Large intestine (tissue), 12 donors: ENCODE measurements at places on chromosomes 16 and 17. TPM values are rescaled to one million over a fixed set of nuclear protein-coding genes. Genes with fewer than 3 reads are reported as not detected.

- DNase-seq: no peak
These were observed 78.9 kb downstream of the CMIP start for GRCh38 chr16:81523387-81524115.

DNA sequence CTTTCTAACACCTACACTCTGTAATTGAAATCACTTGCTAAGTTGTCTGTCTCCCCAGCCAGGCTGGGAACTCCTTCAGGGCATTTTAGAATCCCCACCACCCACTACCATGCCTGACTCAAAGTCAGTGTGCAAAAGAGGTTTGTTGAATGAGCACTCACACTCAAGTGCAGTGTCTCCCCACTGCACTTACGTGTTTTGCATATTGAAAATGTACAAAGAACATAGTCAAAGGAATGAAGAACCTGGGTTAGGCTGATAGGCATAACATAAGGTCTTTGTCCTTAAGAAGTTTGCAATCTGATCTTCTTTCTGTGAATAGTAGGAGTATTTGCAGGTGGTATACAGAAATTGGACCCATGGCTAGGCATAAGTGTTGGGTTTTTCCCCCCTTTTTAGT is 33.8 kb upstream of the DDX52 start:
- no peak for DNase-seq

GRCh38 chr16:84085773-84086172 is 31.0 kb downstream of the MBTPS1 start:
- DNase-seq: no peak

DNA sequence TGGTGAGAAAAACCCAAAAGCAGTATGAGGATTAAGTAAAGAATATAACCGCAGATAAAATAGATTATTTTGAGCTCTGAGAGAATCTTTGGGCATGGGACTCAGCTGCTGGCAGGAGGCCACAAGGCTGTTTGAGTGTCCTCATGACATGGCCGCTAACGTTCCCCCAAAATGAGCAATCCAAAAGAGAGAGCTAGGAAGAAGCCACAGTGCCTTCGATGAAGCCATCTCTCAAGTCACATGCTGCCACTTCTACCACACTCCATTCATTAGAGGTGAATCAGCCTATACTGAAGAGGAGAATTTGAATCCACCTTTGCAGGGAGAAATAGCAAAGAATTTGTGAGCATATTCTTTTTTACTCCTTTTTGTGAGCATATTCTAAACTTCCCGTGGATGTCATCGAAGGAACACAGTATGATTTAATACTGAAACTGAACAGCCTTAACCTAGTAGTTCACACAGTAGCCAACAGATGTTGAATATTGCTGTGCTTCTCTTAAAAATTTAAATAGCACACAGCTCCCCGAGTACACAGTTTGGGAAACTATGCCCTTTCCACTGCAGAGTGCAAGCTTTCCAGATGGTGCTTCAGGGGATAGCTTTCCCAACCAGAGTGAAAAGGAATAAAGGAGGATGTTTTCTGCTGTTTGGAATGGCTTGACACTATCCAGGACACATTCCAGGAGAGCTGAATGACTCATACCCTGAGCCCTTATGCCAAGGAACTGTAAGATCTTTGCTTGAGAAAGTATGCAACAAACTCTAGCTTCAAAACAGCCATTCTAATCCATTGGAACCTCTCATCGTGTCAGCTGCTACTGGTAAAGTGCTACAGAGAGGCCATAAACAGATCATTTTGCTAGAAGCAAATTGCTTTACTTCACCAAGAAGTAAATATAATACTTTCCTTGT is 33.9 kb downstream of the ANKFY1 start:
- DNase-seq: peak; percentile 37

DNA sequence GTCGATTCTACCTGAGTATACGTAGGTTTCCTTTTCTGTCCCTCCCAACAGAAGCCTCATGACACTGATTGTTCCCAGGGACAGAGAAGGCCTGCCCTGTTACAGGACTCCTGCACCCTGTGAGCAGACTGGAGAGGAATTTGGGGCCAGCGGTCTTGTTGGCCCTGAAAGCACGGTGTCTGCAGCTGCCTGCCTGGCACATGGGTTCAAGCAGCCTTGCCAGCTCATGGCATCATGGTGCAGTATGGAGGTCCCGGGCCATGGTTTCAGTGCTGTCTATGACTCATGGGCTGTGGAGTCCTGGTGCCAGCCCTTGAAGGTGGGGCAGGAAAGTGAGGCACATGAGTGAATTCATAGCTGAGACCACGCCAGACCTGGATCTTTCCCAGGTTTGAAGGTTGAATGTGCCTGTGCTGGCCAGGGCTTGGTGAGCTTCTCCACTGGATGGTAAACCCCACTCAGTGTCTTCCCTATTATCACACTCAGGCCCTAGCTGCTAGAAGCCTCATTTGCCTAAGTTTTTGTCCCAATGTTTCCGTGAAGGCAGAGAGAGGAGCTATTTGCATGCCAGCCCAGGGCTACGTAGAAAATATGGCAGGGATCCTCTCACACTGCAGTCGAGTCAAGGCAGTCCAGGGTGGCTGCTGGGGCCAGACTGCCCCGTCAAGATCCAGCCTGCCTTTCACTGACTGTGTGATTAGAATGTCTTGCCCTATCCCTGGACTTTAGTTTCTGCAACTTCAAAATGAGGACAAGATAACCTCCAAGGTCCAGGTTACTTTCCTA is 277.2 kb upstream of the CCL2 start:
- no peak for DNase-seq

GRCh38 chr16:85553436-85554113 is 59.5 kb upstream of the GSE1 start:
- peak; percentile 60 for DNase-seq

DNA sequence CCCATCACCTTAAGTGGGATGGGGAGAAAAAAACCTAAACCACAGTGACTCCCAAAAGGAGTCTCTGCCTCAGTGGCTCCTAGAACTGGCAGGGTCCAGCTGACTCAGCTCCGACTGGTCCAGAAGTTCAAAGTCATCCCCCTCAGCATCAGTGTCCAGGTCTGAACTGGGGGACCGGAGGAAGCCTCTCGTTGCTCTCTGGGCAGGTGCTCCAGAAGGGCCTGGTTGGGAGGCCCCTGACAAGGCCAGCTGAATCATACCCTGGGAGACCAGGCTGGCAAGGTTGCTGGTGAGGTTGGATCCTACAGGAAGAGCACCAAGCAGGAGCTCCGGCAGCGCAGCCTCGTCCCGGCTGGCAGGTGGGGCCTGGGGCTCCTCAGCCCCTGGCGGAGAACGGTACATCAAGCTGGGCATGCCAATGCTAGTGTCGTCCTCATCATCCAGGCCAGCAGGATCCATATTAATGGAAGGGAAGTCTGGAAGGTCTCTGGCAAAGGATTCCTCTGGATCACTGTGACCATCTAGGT is 4.3 kb upstream of the PSMC3IP start:
- no peak for DNase-seq

GRCh38 chr16:64626776-64627175 is 495.1 kb downstream of the CDH11 start:
- no peak for DNase-seq

- peak; percentile 63 for DNase-seq
These were observed 23.2 kb downstream of the MAP3K14 start for GRCh38 chr17:45293413-45294211.

DNA sequence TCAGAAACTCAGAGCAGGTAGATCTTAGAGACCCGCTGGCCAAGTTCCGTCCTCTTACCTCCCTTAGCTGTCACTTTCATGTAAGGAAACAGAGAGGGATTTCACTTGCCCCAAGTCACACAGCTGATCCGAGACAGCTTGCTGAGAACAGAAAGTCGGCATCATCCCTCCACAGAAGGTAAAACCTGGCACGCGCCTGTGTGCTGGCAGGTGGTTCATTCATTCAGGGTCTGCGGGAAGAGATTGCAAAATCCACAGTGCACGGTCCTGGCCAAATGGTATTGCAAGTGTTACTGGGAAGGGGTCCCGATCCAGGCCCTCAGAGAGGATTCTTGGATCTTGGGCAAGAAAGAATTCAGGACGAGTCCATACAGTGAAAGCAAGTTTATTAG is 139.4 kb upstream of the RPH3AL start:
- DNase-seq: no peak

GRCh38 chr17:44216173-44216572 is 3.3 kb downstream of the UBTF start:
- no peak for DNase-seq

GRCh38 chr17:73510981-73511718 is 133.1 kb downstream of the SDK2 start:
- no peak for DNase-seq

- no peak for DNase-seq
These were observed 818.2 kb downstream of the KCNJ18 start for GRCh38 chr17:22510504-22510903.

The KRT31 gene
- not detected for polyA plus RNA-seq

The HSD17B1 gene
- polyA plus RNA-seq: 2.1 TPM

The RNF135 gene
- polyA plus RNA-seq: 12.4 TPM

The KDM6B gene
- 24.9 TPM for polyA plus RNA-seq
